Placental epithelial cell (primary cell): ENCODE measurements at places on chromosomes 6 and 20. TPM values are rescaled to one million over a fixed set of nuclear protein-coding genes. Genes with fewer than 3 reads are reported as not detected.

Gene RGS19
- total RNA-seq, result 10.2 and 19.7 TPM in 2 replicates

Gene C20orf202
- total RNA-seq, result under 0.01 TPM in 1 of 2 replicates, not detected in the other

Gene SLC32A1
- total RNA-seq, result not detected in 2 replicates

Gene CD109
- total RNA-seq, result 181 and 202 TPM in 2 replicates
